HuH-7.5 (cell line): ENCODE measurements at places on chromosomes 4 and X.

DNA sequence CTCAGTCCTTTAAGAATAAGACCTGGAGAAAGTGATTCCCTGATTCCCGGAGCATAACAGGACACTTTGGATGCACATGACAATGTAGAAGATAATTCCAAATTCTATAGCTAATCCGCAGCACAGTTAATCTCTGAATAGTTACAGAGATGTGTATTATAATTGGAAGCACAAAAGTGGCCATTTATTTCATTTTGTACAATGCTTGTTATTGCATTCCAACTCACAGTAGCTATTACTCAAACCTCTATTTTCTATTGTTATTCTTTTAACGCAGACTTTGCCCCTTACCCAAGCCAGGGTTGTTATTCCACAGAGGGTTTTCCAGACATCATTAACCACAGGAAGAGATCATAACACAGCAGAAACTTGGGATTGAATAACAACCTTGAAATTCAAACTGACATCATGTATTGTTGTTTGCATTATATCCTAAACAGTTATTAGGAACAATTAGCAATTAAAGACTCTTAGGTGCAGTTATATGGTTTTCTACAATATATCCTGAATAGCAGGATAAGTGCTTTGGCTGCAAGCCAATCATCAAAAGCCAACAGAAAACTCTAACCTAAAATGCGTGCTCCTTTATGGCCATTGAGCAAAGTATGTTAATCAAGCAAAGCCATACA, 984.0 kb upstream of the TENM3 start:
- no peak for DNase-seq

- no peak for DNase-seq
These were observed 379.1 kb downstream of the AR start for GRCh38 chrX:67922966-67923365.

GRCh38 chrX:76148753-76149152, 24.1 kb upstream of the PBDC1 start:
- no peak for DNase-seq

GRCh38 chr4:104491481-104492182, 3.1 kb downstream of the CXXC4 start:
- peak; percentile 18 for DNase-seq

DNA sequence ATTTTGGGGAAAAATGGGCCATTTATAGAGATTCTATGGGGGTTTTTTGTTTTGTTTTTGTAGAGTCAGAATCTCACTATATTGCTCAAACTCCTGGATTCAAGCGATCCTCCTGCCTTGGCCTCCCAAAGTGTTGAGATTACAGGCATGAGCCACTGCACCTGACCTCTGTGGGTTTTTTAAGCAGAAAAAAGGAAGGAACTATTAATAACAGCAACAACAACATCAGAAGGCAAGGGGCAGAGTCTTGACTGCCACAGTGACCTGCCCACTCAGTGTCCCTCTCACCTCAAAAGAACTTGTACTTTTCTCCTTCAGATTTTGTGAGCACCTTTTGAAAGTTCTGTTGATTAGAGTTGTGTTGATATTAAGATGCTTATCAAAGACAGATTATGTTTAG, 48.1 kb downstream of the FNIP2 start:
- DNase-seq: no peak

- DNase-seq: no peak
These were observed 213.2 kb downstream of the ARHGAP24 start for GRCh38 chr4:85688055-85688740.

GRCh38 chrX:133384454-133384853, 30.8 kb downstream of the GPC4 start:
- no peak for DNase-seq

DNA sequence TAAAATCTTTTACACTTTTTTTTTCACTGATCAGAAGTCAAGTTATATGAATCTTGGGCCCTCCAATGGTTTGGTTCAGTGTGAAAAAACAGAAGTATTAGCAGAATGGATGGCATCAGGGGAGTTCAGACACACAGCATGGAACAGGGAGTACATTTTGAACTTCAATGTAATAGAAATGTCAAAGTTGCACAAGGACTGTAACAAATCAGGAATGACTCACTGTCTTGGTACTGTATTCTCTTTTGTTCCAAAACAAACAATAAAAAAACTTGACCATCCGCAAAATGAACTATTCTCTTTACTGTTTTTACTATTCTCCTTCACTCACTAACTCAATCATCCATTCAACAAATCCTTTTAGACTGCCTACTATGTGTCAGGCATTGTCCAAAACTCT, 401.0 kb downstream of the FSTL5 start:
- no peak for DNase-seq

DNA sequence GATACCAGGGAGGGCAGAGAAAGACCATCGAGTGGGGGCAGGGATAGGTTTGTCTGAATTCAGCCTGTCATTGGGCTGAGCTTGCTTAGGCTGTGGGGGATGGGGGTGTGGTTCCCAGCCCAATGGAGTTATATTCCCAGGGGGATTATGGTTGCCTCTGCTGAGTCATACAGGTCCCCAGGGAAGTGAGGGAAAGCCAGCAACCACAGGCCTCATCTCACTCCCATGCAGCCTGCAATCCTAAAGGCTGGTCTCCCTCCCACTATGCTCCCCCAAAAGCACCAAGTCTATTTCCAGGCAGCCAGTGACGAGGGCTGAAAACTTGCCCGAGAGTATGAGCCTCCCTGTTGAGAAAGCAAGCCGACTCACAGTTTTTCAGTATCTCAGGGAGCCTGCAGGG, 39.3 kb downstream of the AFM start:
- DNase-seq: no peak

- peak; percentile 72 for DNase-seq
These were observed 164.9 kb downstream of the DHX15 start for GRCh38 chr4:24419181-24420034.

GRCh38 chrX:24020306-24020876, 6.6 kb downstream of the KLHL15 start:
- DNase-seq: no peak

DNA sequence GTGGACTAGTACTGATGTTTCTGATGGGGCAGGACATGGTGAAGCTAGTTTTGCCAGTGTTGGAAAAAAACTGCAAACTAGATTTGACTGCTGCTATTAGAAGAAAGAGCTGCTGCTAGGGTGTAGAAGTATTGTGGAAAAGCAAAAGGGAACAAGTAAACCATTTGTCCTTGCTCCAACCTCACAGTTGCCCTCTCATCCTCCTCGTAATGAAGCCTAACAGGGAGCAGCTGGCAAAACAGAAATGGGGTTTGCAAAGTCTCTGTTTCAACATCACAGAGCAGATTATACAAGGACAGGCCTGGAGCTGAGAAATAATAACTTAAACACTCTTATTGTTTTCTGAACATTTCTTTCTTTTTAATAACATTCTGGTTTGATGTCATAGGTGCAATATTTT, 346.2 kb downstream of the MAGEB5 start:
- DNase-seq: no peak

GRCh38 chrX:750263-750662, 119.7 kb downstream of the SHOX start:
- no peak for DNase-seq

DNA sequence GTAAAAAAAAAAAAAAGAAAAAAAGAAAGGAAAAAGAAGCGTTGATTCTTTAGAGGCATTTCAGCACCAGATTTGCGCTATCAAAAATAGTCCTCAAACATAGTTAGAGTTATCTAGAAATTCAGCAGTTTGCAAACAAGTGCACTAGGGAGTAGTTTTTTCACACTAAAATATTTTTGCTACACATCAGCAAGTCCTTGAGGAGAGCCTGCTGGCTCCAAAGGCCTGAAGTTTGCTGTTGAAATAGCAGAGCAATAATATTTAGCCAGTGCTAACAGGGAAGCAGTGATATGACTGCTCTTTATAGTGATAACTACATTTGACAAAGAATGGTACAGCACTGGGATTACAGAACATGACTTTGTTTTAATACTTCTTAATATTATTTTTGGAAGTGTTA, 472.2 kb downstream of the PCDH7 start:
- no peak for DNase-seq

- DNase-seq: no peak
These were observed 39.0 kb upstream of the SLC7A3 start for GRCh38 chrX:70969635-70970481.

DNA sequence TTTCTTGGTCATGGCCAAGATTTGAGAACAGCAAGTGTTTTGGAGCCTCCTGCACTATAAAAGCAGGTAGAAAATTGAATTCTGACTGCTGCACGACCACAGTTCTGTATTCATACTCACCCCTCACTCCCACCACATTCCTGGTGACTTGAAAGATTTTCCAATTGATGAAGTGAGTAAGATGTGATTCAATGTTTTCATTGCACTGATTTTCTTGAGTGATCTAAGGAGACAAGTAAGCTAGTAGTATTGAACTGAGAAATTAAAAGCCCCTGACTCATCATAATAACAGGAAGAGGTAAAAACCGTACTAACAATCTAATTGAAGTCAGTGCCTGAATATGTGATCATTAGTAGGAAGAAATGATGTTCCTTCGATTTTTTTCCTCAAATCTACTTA, 6.1 kb upstream of the SEC24D start:
- DNase-seq: no peak

- no peak for DNase-seq
These were observed 125.5 kb downstream of the OPHN1 start for GRCh38 chrX:68307769-68308168.

GRCh38 chrX:148372925-148373324, 127.5 kb upstream of the AFF2 start:
- DNase-seq: no peak

DNA sequence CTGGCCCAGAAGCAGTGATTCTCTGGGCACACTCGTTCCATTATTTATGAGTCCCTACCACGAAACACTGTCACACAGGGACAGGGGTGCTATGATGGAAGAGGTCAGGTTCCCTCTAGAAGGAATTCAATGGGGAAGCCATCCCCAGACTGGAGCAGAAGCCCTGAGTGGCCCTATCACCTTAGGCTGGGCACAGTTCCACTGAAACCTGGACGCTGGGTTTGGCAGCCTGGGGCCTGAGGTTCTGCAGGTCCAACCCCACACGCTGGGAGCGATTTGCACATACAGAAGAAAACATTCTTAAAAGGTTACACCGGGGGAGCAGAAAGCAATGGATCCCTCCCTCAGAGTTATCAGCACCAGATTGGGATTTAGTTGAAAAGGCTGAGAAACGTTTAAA, 63.3 kb downstream of the PHKA2 start:
- no peak for DNase-seq

DNA sequence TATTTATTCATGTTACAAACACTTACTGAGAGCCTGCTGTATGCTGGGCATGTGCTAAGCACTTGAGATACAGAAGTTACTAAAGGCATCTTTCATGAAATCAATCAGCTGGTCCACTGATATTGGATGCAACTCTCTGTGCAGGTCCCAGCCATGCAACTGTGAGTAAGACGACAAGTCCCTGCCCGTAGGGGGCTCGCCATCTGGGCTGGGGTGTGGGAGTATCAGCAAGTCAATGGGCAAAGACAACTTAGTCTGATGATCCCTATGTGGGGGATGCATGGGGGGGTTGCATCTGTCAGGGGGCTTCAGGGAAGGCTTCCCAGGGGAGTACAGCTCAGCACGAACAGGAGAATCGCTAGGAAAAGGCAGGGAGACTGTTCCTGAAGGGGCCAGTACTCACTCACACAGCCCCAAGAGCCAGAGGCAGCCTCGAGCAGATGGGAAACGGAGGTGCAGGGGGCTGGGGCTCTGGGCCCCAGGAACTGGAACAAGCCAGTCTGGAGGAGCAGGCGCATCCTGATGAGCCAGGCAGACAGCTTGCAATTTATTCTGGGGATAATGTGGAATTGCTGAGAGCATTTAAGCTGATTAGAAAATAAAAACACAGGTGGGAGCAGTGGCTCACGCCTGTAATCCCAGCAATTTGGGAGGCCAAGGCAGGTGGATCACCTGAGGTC, 40.2 kb downstream of the CRMP1 start:
- no peak for DNase-seq

GRCh38 chr4:41935652-41936021, 408 bp downstream of the TMEM33 start:
- DNase-seq: no peak

- DNase-seq: no peak
These were observed 1.1 kb downstream of the RNF150 start for GRCh38 chr4:141132072-141132708.

GRCh38 chr4:137640838-137641158, 108.5 kb upstream of the PCDH18 start:
- no peak for DNase-seq

DNA sequence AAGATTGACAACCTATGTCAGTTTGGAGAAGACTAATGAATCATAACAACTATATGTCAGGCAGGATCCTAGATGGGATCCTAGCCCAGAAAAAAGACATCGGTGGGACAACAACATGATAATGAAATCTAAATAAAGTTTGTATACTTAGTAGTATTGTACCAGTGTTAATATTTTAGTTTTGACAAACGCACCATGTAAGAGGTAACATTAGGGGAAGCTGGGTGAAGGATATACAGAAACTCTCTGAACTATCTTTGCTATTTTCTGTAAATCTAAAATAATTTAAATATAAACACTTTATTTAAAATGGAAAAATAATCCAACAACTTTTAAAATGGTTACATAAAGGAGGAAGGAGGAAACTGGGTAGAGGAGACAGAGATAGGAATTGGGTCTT, 105.6 kb upstream of the AP1S2 start:
- DNase-seq: no peak

GRCh38 chr4:78069859-78070258, 12.7 kb downstream of the FRAS1 start:
- DNase-seq: no peak
